Effector CD4-positive, alpha-beta T cell (primary cell): ENCODE measurements at places on chromosomes 1 and 21.
A peak's percentile ranks its signal among the peaks of the same experiment; 100 is the strongest.

DNA sequence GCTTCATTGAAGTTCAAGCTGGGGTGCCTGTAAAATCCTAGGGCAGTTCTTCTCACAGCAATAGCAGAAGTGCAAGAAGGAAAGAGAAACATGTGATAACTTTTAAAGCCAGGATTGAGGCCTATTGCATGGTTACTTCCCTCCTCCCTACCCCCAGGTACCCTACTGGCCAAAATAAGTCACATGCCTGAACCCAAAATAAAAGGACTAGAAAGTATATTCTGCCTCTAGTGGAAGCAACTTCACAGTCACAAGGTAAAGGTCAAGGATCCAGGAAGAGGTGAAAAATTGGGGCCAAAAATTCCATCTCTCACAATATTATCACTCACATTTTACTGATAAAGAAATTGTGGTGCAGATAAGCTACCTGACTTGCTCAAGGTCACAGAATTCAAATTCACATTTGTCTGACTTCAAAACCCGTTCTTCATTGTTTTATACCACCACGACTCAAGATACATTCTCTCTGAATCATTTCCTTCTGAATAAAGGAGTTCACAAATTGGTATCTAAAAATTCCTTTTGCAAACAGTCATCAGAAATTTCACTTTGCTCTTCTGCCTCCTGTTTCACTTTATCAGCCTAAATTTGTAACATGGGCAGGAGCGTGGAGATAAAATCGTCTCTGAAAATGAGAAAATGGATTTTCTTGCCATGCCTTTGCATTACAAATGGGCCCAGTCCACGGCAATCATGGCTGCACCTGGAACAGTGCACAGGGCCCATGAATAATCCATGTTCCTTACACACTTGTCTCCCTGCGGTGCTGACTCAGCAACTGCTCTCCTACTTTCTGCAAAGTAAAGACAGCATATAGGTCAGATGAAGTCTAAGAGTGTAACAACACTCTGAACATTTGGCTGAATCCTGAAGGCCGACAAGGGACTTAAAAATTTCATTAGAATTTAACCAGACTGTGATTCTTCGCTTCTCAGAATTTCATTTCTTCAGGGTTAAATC, 485.3 kb upstream of the NFIA start:
- DNase-seq = no peak

DNA sequence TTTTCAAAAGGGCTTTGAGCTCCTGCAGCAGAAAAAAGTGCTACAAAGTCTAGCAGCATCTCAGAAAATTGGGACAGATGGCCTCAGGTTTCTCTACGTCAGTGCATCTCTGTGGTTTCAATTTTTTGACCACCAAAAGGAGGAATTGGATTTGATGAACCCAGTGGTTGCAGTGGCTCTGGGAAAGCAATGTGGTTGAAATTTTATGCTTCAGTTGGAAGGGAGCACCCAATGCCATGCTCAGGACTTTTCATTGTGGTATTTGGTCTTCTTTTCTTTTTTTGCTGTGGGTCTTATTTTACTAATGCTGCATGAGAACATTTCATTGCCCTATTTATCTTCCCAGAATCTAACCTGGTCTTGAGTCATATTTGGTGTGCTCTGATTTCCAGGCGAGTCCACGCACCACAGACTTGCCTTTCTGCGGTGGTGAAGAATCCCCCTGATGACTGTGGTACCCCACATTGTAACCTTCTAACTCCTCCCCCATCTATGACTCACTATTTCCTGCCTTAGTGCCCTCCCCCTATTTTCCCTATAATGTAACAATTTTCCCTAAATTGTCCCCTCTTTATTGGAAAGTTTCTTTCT, 56.7 kb downstream of the S1PR1 start:
- peak; percentile 44 for DNase-seq

- DNase-seq = no peak
These were observed 79.7 kb upstream of the ARHGAP29 start for GRCh38 chr1:94316836-94317789.

DNA sequence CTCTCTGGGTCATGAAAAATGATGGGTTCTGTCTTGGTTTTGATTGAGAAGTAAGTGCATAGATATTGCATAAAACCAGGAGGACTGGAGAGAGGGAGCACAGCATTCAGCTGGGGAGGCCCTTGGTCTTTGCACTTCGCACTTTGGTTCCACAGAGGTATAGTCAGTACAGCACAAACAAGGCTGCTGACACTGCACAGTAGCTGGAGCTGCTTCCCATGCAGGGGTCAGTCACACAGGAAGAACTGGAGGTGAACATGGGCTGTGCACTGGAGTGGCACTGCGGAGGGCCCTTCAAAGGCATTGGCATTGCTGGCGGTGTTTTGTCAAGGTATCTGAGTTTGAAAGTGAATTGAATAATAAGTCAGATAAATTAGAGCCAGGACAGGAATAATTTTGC, 4.5 kb upstream of the LCE2D start:
- DNase-seq = no peak

- DNase-seq = no peak
These were observed 13.8 kb downstream of the EPHX4 start for GRCh38 chr1:92043621-92044020.
